ENCODE measurements at places on chromosomes 5 and 9. TPM values are rescaled to one million over a fixed set of nuclear protein-coding genes. Genes with fewer than 3 reads are reported as not detected.

Gene TAS2R1
- total RNA-seq, result not detected

Gene NRARP
- 33.9 TPM for total RNA-seq

Gene CRHBP
- total RNA-seq, result 1.1 TPM

DNA sequence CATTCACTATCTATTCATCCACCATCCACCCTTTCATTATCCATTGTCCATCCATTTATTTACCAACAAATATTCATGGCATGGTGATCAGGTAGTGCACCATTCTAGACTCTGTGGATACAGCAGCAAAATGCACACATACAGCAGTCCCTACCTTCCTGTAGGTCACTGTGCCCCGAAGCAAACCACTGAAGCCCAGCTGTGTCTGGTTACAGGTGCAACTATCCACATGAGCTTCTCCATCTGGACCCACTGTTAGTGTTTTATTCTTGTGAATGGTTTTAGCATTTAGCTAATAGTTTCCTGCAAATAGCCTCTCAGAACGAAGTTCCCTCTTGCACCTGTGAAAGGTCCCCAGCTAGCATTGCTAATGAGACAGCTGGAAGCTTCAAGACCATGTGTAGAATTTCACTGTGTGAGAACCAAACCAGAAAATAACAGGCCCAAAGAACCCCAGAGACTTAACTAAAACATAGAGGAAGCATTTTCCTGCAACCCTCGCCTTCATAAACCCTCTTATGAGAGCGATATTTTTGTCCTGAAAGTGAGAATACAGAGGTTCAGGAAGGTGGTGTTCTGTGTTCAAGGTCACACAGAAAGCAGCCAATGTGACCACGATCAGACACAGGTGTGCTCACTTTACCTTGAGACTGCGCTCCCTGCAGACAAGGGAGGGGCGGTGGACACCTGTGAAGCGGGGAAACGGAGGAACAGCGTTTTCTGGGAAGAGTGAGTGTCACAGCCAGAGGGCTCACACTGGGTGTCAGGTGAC lies 18.5 kb downstream of the PAEP start:
- no peak for DNase-seq

DNA sequence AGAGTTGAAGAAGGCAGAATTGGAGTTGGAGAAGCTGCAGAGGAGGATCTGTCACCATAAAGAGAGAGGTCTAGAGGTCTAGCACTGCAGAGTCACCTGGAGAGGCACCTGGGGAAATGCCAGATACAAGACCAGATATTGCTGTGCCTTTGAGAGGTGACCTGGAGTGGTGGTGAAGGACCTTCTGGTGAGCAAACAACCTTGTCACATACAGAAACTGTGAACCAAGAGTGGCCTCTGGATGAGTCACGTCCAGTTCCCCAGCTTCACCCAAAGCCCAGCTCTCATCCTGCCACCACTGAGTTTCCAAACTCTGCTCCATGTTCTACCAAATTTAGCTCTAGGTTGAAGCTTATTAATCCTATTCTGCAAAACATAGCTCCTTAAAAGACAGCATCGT lies 131.1 kb upstream of the FBXL7 start:
- no peak for DNase-seq

- DNase-seq, result no peak
These were observed 252.3 kb upstream of the SLC24A2 start for GRCh38 chr9:20040991-20041696.

- no peak for DNase-seq
These were observed 92.2 kb upstream of the ADAMTS2 start for GRCh38 chr5:179437341-179438001.
